Lung (tissue), 17 donors: ENCODE measurements at places on chromosomes 16 and 17. TPM values are rescaled to one million over a fixed set of nuclear protein-coding genes. Genes with fewer than 3 reads are reported as not detected.
A peak's percentile ranks its signal among the peaks of the same experiment; 100 is the strongest.

- DNase-seq, result peak; percentile 48
Measured at GRCh38 chr16:29198731-29199521, 207.6 kb downstream of the NPIPB11 start.

GRCh38 chr17:65181237-65182061, 44.3 kb downstream of the RGS9 start:
- DNase-seq, result no peak

DNA sequence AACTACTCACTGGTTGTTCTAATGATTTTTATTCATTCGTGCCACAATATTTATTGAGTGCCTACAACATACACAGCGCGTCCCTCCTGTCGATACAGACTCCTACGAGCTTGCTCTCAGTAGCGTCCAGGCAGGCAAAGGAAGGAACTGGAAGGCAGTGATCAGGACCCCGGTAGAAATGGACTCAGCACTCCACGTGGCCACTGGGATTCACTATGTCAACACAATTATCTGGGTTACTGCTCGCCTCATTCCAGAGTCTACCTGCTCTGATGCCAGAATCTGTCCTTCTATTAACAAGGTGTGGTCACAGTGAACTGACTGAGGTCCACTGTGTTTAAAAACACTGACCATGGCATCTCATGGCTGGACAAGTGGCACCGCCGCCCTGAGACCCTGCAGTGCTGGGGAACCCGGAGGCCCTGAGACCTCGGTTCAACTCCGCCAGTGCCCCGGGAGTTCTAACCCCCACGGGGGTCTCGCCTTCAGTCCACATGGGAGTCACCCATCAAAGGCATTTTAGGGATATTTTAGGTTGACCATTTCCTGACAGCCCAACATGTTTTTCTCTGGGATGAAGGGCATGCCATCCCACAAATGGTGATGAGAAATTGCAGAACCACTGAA, 71.4 kb downstream of the ZFHX3 start:
- no peak for DNase-seq

The ZNF267 gene
- 20.6 TPM for total RNA-seq

DNA sequence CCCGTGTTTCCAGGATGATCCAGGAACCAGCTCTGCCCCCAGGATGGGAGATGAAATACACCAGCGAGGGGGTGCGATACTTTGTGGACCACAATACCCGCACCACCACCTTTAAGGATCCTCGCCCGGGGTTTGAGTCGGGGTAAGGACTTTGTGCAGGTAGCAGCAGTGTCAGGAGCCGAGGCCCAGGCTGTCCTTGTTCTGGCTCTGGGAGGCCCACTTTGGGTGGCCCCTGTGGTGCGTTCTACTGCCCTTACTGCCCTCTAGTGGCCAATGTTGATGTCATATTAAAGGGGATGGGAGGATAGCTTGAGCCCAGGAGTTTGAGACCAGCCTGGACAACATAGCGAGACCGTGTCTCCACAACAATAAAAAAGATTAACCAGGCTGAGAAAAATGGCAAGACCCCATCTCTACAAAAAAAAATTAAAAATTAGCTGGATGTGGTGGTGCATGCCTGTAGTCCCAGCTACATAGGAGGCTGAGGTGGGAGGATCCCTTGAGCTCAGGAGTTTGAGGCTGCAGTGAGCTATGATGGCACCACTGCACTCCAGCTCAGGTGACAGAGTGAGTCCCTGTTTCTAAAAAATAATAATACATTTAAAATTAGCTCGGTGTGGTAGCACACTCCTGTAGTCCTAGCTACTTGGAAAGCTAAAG, 20.9 kb upstream of the CLEC18A start:
- DNase-seq, result peak; percentile 68

DNA sequence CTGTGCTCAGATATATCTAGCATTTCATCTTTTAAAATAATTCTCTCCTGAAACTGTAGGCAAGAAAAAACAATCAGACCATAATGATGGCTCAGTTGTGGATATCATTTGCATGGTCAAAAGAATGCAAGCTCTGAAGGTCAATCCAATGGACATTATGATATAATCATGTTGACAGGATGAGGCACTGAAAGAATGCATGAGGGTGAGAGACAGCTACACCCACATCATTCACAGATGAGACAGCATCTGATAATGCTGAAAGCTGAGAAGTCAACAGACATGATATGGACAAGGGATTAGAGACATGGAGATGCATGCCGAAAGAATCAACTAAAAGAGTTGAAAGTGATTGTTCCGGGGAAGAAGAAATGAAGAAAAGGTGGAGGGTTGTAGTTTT, 346.4 kb upstream of the CDH5 start:
- DNase-seq, result no peak

- DNase-seq, result no peak
Measured at GRCh38 chr16:57389087-57389468, 15.5 kb upstream of the CCL17 start.

DNA sequence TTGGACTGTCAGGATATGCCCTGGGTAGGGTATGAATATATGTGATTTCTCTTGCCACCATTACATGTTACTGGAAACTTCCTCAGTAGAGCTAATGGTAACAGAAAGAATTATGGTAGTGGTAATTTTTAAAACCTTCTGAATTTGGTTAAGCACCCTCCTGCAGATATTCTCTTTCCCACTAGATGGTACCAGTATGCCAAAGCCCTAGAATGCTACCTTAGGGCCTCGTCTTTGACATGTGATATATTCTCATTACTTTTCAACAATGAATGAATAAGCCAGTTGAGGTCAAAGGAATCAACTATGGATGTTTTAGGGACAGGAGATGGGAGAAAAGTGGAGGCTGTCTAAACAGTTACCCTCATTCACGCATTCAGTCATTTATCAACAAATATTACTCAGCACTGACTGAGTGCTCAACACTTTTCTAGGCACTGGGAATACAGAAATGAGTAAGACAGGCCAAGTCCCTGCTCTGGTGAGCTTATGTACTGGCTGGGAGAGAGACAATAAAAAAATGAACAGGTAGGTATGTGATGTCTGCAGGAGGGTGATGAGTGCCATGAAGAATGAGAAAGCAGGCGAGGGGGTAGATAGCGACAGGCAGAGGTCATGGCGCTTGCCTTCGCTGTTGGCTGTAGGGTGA, 14.7 kb downstream of the CDH13 start:
- no peak for DNase-seq

DNA sequence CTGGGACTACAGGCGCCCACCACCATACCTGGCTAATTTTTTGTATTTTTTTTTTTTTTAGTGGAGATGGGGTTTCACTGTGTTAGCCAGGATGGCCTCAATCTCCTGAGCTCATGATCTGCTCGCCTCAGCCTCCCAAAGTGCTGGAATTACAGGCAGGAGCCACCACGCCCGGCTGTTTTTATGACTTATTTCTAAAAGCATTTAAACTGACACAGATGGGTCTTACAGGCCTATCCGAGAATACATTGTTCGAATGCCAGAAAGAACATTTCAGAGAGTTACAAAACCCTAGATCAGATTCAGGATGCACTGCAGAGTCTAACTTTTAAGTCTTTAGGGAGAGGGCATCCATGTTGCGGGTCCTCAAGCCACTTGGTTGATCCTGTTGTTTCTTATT, 234.7 kb upstream of the MAF start:
- DNase-seq, result no peak

DNA sequence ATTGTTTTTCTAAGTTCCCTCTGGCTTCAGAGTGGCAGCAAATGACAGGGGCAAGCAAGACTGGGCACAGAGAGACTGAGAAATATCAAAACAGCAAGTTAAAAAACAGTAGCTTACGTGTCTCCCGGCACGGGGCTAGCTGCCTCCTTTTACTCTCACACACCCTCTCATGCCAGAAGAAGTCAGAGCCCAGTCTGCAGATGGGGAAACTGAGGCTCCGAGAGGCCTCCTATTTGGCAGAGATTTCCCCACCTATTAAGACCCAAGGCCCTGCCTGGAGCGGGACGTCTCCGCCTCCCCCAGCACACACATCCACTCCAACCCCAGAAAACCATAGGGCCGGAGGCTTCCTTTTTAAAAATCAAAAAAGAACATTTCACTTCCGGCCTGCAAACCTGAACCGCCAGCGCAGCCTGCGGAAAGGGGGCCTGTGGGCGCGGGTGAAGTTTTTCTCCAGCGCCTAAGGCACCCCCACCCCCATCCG, 832 bp downstream of the CARHSP1 start:
- no peak for DNase-seq

The TEKT5 gene
- total RNA-seq, result 0.28 TPM

DNA sequence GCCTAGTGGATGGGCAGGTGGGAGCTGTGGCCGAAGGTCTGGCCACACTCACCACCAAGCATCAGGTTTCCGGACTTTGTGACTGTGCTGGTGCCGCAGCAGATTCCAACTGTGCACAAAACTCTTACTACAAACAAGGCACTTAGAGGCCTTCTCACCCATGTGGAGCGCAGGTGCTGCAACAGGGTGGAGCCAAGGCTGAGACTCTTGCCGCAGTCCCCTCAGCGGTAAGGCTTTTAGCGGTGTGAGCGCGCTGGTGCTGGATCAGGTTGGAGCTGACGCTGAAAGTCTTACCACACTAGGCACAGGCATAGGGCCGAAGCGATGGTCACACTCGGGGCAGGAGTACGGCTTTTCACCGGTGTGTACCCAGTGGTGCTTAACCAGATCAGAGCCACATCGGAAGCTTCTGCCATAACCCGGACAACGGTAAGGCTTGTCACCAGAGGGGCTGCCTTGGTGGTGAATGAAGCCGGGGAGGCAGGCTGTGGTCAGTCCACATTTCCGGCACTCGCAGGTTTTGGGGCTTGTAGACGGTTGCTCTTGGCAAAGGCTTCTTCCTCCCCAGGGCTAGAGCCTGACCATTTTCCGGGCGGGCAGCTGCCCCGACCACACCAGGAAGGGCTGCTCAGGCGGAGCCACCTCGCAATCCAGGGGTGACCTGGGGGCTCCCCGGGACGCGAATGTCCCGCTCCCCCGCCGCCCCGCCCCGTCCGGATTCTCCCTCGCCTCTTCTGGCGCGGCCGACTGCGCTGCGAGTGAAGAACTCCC, 1.0 kb upstream of the ARMC5 start:
- DNase-seq, result no peak

- no peak for DNase-seq
Measured at GRCh38 chr16:77938913-77939312, 83.4 kb upstream of the CLEC3A start.

- peak; percentile 21 for DNase-seq
Measured at GRCh38 chr17:54180950-54181349, 358.2 kb downstream of the KIF2B start.

- DNase-seq, result no peak
Measured at GRCh38 chr16:844638-845350, 44.3 kb upstream of the GNG13 start.

DNA sequence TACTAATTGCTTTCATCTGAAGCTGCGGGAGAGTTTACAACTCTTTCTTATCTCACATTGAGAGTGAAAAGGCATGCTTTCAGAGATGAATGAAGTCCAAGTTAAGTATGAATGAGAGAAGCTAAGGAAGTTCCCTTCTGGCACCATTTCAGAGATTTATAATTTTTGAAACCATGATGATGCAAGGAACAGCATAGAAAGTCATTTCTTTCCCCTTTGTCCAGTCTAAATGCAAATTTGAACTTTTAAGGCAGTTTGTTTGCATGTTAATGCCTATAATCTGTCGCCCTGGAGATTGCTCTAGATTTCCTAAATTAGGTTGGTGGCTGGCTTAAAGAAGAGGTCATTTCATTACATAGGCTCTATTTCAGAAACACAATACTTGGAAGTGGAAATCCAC, 594.8 kb upstream of the GOT2 start:
- DNase-seq, result no peak

The KRTAP2-3 gene
- total RNA-seq, result not detected

The SLFN12L gene
- total RNA-seq, result 2.1 TPM

- DNase-seq, result peak; percentile 98
Measured at GRCh38 chr16:29811170-29811895, 660 bp upstream of the PRRT2 start.

DNA sequence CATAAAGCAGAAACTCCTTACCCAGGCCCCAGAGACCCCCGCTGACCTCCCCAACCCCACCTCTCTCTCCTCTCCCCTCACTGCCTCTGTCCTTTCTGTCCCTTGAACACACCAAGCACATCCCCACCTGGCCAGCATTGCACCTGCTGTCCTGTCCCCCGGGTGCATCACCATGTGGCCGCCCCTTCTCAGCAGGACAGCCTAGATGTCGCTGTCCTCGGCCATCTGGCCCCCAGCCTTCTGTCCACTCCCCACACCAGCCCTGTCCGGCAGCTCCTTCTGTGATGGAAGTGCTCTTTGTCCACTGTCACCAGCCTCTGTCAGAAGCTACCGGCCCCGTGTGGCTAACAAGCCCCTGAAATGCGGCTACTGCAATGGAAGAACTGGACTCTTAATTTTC, 12.3 kb upstream of the MPRIP start:
- DNase-seq, result no peak

The KRT12 gene
- total RNA-seq, result not detected

The CNGB1 gene
- total RNA-seq, result 0.14 TPM

DNA sequence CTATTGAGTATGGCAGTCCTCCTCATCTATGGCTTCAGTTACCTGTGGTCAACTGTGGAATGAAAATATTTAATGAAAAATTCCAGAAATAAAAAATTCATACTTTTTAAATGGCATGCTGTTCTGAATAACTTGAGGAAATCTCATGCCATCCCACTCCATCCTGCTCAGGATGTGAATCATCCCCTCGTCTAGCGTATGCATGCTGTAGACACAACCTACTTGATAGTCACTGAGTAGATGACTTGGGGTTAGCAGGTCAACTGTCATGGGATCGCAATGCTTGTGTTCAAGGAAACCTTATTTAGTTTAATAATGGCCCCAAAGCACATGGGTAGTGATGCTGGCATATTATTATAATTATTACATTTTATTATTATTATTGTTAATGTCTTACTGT, 4.8 kb upstream of the VAC14 start:
- no peak for DNase-seq

DNA sequence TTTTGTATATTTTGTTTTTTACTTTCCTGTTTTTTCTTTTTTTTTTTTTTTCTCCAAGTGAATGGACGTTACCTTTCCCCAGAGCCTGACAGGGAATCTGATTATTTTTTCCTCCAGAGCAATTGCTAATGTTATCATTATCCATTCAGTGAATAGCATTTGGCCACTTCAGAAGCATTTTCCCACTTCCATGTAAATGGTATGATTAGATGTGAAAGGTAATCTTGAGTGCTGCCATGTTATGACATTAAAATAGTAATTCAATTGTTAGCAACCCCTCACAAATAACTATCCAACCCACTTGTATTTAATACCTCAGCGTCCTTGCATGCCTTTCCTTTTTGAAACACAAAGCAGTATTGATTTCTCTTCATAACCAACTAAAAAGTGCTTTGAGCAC, 1243.8 kb downstream of the CDH8 start:
- no peak for DNase-seq

DNA sequence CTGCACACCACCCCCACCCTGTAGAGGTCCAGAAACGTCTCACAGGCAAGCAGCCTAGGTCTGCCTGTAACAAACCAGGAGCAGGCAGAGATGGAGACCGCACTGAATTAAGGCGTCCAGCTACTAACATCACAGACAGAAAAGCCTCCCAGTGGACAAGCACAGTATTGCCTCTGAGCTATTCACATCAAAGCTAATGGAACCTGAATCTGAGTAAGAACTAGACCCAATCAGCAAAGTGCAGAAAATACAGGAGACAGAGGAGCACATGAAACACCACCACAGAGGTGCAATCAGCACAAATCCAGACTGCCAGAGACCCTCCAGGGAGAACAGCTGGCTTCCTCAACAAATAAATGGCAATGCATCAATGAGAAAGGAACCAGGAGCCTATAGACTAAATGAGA, 22.2 kb upstream of the PEMT start:
- DNase-seq, result peak; percentile 73

- peak; percentile 68 for DNase-seq
Measured at GRCh38 chr17:11935734-11936406, 61.4 kb downstream of the ZNF18 start.

The LRRC36 gene
- total RNA-seq, result 103 TPM

GRCh38 chr17:38844261-38844757, 9.2 kb downstream of the RPL23 start:
- no peak for DNase-seq

The RGS11 gene
- 2.6 TPM for total RNA-seq
